ENCODE measurements at places on chromosomes 5 and 9.
A peak's percentile ranks its signal among the peaks of the same experiment; 100 is the strongest.

GRCh38 chr5:5676218-5676617, 253.7 kb downstream of the ICE1 start:
- no peak for DNase-seq

DNA sequence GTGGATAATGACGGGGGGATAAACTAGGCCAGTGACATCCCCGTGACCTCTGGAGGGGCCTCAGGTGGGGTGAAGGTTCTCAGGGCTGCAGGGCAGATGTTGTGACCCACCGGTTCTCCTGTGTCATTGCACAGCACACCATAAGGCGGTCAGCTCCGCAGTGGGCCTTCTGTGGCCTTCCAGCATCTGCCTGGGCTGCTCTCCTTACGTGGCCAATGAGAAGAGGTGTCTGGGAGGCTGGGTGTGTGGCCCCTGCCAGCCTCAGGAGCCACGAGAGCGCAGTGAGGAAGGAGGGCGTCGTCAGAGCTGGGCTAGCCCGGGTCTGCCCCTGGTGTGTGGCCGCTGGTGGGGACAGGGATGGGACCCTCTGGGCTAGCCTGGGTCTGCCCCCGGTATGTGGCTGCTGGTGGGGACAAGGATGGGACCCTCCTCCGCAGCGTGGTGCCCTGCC, 48.7 kb downstream of the COL5A1 start:
- no peak for DNase-seq

DNA sequence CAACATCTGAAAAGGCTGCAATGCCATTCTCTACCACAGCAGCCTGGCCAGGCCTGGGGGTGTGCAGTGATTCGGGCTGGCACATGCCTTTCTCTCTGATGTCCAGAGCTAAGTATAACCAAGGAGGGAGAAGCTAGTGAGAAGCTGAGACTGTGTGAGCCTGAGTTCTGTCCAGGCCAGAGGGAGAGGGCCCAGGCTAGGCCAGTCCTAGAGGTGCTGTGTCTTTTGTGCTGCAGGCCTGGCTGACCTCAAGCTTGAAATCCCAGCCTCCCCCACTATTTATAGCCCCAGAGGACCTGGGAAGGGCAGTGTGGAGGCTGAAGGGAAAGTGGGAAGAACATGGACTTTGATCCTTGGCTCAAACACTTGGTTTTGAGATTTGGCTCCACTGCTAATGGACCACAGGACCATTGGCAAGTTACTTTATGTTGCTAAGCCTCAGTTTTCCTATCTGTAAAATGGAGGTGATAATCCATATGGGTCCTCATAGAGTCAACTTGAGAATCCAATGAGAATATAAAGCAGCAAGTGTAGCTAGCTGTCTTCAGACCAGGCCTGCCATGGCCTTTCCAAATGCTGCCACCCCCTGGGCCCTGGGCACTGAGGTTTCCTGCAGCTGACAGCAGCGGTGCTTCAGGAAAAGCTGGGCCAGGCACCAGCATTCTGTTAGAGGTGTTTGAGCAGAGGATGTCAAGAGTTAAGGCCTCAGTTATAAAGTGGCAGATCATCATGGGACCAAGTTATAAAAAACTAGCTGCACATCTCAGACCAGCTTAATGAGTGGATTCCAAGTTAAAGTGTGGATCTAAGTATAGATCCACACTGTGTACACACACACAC, 21.1 kb downstream of the BNIP1 start:
- DNase-seq, result no peak

- DNase-seq, result no peak
Observed at GRCh38 chr5:157671592-157672330, 428 bp downstream of the C5orf52 start.

- peak; percentile 52 for DNase-seq
Observed at GRCh38 chr9:93091453-93092081, 4.5 kb upstream of the CARD19 start.

- no peak for DNase-seq
Observed at GRCh38 chr9:103041961-103042360, 46.8 kb downstream of the CYLC2 start.

GRCh38 chr5:157189223-157189622, 8.6 kb downstream of the ITK start:
- no peak for DNase-seq

DNA sequence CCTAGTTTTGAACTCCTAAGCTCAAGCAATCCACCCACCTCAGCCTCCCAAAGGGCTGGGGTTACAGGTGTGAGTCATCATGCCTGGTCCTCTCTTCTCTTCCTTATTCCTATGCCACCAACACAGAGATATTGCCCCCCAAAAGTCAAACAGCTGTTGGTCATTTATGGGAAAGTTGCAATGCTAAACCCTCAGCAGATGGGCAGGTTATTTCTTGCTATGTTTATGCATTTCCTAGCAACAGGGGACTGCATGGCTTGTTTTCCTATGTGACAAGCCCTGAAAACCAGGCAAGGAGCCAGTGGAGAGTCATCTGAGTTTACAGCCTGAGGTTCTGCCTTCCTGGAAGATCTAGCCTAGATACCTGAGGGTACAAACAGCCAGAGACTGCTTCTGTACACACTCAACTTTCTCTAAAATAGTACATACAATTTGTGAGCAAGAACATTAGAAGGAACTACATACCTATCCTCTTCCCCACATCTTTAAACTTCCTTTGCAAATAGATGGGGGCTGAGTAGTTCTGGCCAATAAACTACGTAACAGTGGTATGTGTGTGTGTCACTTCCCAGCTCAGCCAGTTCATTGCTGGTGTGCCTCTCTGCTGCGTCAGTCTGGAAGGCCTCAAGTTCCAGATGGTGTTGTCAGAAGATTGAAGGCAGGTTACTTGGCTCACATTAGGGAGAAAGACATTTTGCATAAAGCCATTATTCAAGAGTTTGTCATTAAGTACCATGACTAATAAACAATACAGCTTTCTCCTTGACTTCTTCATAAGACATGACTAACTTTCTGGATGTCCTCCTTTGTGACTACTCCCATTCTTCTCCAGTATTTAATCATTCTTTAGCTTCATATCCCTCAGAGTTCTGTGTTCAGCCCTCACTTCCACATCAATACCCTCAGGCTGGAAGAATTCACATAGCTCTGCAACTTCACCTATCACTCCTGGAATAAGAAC, 65.3 kb downstream of the CSNK1A1 start:
- DNase-seq, result no peak

DNA sequence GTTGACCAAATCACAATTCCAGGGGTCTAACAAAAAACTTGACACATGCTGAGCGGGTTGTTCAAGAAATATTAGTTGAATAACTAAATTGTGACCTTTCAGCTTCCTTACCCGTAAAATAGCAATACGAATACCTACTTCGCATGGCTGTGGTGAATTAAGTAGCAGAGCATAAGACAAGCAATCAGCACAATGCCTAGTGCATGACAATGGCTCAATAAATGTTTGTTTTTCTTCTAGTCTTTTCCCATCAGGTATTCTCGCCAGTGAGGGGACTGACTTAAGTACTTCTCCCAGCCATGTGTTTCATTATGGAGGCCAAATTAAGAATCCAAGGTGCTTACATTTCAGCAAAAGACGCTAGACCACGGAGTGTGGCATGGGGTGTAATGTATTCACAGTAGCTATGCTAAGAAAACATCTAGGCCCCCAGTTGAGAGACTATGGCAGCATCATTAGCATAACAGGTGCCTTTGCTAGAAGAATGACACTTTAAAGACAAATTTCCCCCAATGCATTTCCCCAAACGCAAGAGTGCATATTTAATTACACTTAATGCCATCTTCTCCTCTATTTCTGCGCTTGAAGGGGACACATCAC, 145.9 kb downstream of the ASTN2 start:
- no peak for DNase-seq

DNA sequence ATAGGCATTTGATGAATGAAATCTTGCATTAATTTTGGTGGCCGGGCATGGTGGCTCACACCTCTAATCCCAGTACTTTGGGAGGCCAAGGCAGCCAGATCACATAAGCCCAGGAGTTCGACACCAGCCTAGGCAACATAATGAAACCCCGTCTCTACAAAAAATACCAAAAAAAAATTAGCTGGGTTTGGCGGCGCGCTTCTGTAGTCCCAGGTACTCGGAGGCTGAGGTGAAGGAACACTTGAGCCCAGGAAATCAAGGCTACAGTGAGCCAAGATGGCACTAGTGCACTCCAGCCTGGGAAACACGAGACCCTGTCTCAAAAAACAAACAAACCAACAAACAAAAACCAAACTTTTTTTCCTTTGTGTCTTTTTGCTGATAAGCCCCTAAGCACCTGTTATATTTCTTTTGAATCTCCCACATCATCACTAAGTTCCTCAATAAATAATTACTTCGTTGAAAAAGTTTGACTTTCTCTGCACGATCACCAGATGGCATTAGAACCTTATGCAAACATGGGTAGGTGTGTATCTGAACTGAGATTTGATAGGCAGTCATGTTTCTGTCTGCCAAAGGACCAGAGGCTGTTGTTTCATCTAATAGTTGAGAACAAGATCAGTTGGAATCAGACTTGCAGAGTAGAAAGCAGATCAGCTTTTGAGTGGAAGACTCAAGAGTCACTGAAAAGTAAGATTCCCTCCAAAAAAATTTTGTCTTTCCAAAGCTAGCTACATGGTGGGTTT, 5.5 kb upstream of the MATR3 start:
- DNase-seq, result no peak

DNA sequence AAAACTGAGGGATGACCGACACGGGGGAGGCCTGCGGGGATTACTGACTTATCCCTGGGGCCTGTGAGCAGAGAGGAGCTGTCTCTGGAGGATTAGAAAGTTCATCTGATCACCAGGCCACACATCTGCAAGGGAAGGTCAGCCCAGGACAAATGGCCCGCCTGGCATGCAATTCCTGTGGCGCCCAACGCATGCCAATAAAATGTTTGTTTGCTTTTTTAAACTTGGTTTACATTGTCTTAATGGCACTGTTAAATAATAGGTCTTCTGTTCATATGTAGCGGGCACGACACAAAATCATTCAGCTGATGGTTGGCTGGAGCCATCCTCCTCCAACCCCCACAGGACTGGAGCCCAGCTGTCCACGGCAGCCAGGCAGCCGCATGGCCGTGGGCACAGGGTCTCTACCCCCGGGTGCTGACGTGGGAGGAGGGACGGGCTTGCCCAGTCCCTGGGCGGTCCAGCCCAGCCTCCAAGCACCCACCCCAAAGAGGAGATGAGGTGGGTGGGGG, 41.0 kb upstream of the SLC12A7 start:
- no peak for DNase-seq

GRCh38 chr9:119726035-119726434, 356.8 kb upstream of the BRINP1 start:
- DNase-seq, result no peak

GRCh38 chr5:1974081-1974480, 91.4 kb upstream of the IRX4 start:
- DNase-seq, result no peak

- no peak for DNase-seq
Observed at GRCh38 chr9:6997330-6997729, 239.6 kb downstream of the KDM4C start.

DNA sequence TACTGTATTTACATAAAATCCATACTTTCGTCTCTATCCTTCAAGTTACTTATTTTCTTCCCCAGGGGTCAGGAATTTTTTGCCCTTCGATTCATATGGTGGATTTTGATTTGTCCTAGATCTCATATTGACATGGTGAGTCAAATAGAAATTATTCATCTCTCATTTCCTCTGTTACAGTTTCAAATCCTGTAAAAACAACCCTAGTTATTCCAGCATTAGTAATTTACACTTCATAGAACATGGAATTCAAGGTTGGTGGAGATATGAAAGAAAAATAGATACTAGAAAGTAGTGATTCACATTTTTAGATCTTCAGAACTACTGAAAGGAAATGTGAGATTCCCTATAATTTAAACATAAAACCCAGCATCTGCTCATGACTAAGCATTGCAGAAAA, 1331.0 kb upstream of the CDH9 start:
- DNase-seq, result no peak

DNA sequence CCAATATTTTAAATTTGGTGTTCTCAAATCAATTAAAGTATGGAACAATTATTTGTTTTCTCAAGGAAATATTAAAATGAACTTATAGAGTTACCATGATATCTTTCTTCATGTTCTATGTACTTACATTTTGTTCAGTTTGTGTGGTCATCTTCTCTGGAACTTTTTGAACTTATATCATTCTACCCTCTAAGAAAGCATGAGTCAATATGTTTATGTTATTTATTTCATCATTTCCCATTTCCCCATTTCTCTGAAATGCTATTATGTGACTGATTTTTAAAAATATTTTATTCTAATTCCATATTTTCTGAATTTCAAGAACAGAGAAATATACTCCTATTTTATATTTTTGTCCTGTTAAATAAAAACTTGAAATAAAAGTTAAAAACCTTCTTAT, 123.5 kb upstream of the ACOT12 start:
- DNase-seq, result no peak

- DNase-seq, result no peak
Observed at GRCh38 chr9:129876815-129877214, 41.6 kb downstream of the USP20 start.

- DNase-seq, result no peak
Observed at GRCh38 chr9:129626625-129627284, 792 bp downstream of the NTMT1 start.

DNA sequence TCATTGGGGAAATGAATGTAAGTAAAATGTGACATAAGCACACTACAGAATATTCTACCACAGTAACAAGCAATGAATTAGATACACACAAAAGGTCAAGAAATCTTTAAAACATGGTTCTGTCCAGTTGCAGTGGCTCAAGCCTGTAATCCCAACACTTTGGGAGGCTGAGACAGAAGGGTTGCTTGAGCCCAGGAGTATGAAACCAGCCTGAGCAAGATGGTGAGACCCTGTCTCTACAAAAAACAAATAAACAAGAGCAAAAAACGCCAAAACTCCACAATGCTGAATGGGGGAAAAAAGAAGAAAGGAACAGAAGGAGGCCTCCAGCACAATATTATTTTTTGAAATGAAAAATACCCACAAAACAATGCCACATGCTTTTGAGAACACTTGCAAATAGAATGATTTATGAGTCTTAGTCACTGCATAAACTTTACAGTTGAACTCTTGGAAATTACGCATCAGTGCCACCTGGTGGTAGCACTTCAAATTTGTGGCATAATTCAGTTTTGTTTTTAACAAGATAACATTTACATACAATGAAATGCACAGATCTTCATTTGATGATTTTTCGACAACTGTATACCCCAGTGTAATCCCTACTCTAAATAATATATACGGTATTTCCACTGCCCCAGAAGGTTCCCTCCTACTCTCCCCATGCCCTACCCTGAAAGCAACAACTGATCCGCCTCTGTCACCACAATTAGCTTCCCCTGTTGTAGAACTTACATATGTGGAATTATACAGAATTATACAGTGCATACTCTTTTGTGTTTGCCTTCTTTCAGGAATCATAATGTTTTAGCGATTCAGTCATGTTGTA, 14.4 kb upstream of the SPINK4 start:
- peak; percentile 62 for DNase-seq

DNA sequence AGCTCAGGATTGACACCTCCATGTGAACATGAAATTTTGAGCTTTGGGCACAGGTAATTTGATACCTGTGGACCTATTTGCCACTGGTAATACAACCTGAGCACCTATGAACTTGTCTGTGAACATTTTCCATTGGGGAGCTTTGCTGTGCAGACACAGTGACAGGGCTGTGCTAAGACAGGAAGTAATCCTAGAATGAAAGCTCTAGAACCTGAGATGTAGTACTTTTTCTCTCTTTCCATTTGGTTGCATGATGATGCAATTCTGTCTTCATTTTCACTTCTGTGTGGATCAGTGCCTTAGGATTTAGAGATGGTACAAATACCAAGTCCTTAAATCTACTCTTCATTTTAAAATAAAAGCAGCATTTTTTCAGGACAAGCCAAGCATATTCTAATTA, 216.9 kb downstream of the NR3C1 start:
- no peak for DNase-seq

All from stimulated activated CD4-positive, alpha-beta T cell treated with anti-CD3 and anti-CD28 coated beads, Interleukin-2, amount 100 ng/mL, for 4 hours (primary cell).